LHCN-M2 (cell line): ENCODE measurements at places on chromosomes 4 and X. TPM values are rescaled to one million over a fixed set of nuclear protein-coding genes. Genes with fewer than 3 reads are reported as not detected.

Gene PHOX2B
- total RNA-seq, result not detected in 2 replicates

Gene DHRSX
- 25.3 and 29.2 TPM in 2 replicates for total RNA-seq

Gene CDX4
- total RNA-seq, result not detected in 2 replicates

Gene TAF7L
- 0.13 TPM in 1 of 2 replicates, not detected in the other for total RNA-seq

Gene TRIML2
- total RNA-seq, result not detected in 2 replicates

Gene LIMCH1
- 5.1 and 6.9 TPM in 2 replicates for total RNA-seq

DNA sequence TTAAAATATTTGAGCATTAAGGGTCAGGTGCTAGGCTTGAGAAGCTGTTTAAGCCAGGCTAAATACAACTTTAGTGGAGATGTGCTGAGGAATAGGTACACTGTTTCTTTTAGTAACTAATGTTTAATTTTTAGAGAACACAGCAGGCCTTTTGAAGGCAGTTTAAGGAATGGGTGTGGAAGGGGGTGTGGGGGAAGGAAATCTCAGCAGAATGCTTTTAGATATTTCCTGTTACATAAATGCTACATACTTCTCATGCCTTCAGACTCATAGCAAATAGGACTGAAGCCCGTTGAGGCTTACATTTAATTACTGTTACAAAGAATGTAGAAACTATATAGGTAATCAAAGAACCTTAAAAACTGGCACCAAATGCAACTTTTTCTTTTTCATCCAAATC lies 66.3 kb downstream of the WWC2 start:
- DNase-seq, result no peak

DNA sequence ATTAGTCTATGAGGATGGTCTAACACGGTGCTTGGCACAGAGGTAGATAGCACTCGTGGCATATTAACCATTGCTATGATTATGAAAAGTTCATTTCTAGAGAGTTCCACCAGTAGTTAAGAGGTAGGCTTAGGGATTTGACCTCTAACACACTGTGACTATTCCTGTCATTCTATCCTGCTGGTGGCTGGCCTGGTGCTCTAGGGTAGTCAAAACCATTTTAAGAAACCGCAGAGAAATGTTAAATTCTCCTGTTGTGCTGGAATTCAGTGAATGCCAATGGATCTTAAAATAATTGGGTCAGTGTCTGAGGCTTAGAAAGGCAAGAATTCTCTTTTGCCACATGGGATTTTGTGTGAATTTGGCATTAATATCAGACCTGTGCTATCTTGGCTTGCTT lies 53.9 kb downstream of the VGLL1 start:
- no peak for DNase-seq

DNA sequence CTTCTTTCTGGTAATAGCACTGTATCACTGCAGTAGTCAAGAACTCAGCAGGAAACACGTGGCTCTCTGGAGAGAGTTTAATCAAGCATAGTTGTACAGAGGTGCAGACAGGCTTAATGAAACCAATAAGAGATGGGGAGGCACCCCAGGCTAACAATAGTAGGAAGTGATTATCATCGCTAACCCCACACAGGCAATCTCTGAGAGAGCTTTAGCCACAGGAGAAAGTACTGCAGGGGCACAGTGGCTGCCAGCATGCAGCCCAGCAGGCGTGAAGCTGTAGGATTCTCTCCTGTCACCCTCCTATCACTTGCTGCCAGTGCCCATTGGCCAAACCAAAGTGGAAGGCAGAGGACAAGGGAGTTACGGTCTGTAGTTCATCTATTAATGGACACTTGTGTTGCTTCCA lies 450.0 kb upstream of the RASGEF1B start:
- DNase-seq, result no peak

GRCh38 chrX:129754056-129755024 lies 15.6 kb downstream of the XPNPEP2 start:
- no peak for DNase-seq

DNA sequence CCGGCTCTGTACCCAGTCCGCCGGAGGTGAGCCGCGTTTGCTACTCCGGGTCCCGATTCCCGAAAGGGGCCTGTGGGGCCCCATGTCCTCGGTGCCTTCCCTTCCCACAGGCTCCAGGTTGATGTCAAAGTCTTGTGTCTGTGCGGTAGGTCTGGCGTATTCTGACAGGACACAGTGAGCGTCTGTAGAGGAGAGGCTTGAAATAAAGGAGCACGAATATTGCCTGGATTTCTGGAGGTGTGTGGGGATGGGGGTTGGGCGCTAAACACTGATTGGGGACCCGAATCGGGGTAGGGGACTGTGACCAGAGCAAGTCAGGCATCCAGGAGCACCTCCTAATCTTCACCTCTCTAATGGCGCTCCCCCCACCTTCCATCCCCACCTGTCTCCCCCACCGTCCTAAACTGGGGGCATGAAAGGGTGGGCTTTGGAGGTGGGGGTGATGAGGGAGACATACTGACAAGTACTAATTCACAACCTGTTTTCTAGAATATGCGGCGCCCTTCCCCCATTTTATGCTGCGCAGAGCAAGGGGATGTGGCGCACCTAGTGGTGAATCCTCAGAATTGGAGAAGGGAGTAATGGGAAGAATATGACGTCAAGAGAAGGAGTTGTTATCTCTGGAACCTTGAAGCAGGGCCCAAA lies 855 bp downstream of the GPRASP2 start:
- peak; percentile 43 for DNase-seq

DNA sequence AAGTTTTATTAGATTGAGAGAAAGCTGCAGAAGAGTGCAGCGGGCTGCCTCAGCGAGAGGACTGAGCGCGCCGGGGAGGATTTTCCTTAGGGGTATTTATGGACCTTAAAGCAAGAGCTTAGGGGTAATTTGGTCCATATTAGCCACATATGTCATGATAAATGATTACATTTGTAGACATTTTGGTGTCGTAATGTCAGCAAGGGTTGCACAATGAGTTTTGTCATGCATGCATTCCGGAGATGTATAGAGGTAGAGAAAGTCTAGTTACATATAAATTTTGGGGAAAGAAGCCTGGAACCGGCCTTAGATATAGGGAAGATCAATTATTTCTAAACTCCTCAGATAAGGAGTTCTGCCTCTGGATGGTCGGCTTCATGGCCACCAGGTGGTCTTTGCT lies 10.0 kb downstream of the MGST2 start:
- no peak for DNase-seq

GRCh38 chrX:22134681-22135080 lies 102.6 kb downstream of the PHEX start:
- peak; percentile 85 for DNase-seq

- DNase-seq, result no peak
Measured at GRCh38 chrX:22171287-22172060, 101.2 kb upstream of the CBLL2 start.

DNA sequence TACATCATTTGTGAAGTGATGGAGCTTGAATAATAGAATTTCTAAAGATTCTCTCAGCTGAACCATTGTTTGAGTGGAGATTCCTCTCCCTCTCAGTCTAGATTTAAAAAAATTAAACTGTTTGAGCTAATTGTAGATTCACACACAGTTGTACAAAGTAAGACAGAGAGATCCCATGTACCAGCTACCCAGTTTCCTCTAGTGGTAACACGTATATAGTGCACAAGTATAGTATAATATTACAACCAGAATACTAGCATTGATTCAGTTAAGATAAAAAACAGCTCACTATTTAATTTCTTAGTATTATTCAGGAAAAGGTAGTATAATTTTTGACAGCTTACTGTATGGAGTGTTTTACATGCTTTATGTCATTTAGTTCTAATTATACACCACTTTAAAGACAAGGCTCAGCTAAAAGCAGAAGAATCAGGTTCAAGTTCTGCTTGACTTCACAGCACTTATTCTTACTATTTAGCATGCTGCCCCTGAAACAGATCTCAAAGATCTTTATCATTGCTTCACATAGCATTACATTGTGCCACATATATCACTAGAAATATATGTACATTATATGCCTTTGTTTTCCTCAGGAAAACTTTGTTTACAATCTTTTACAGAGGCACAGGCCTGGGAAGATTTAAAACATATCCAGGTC lies 136.1 kb downstream of the SNCA start:
- DNase-seq, result no peak

- no peak for DNase-seq
Measured at GRCh38 chrX:71171110-71171801, 26.6 kb downstream of the NLGN3 start.

- no peak for DNase-seq
Measured at GRCh38 chrX:41802958-41803357, 79.0 kb downstream of the GPR82 start.

DNA sequence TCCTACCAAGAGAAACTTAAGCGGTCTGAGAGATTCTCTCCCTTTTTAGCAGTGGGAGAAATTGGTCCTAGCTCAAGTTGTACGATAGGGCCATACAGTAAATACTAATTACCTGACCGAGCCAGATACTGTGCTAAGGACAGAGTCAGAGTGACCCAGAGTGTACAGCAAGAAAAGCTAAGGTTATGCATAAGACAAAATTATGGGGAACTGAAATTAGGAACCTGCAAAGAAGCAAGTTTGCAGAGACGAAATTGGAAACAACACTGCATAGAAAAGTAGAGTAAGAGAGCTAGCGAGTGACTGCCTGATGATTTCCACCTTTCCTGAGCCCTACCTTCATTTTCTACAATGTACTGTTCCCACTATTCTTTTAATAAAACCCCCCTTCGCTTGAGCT lies 278.1 kb downstream of the NKX6-1 start:
- DNase-seq, result no peak

GRCh38 chr4:185683222-185683621 lies 128.8 kb downstream of the SORBS2 start:
- no peak for DNase-seq

DNA sequence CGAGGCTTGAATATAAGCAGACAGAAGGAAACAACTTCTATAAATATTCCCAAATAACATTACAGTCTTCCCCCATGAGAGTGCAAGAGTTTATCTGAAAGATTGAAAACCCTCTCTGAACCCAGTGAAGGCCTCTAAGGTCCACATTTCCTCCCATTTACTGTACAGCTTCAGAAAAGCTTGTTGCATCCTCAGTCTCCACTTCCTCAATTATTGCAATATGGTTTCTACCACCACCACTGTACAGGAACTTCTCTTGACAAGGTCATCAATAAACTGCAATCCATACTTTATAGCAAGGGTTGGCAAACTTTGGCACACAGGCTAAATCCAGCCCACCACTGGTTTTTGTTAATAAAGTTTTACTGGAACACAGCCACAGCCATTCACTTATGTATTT lies 239.0 kb downstream of the THOC2 start:
- DNase-seq, result no peak

- no peak for DNase-seq
Measured at GRCh38 chr4:7158991-7159390, 33.3 kb upstream of the SORCS2 start.

DNA sequence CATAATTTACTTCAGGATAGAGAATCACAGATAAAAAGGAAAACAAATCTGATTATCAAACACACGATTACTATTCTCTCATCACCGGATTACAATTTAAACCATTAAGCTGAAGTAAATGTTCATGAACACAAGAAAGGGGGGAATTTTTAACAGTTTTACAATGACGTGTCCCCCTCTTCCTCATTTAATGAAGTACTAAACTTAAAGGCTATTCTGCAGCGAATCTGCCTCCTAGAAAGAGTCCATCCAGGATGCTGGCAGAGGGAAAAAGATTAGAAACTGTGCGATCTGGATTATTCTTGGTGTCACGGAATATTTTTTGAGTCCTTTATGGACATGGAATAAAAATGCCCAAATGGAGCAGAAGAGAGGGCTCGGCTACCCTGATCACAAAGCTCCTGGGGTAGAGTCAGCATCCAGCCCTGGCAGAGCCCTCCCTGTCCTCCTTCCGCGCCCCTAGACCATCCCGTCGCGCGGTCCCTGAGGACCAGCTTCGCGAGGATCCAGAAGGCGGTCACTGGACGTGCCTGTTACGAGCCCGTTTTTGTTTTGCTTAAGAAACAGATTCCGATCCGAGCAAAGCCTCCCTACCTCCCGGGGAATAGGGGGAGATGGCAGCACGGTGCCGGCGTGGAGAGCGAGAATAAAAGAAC lies 1.2 kb downstream of the ELF2 start:
- no peak for DNase-seq

DNA sequence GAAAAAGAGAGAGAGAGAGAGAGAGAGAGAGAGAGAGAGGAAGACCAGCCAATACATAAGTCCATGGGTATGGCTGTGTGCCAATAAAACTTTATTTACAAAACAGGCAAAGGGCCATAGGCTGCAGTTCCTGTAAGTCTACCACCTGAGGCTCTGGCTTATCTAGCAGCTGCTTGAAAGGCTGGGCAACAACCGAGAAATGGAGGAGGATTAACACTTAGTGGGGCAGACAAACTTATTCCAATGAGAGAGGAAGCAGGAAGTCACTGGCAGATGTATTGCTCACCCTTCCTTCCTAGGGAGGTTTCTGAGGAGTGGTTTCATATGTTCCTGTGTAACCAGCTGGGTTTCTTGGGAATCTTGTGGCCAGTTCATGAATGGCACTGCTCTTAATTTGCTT lies 4.7 kb upstream of the GPR143 start:
- DNase-seq, result peak; percentile 5

GRCh38 chrX:77167993-77168392 lies 279.2 kb upstream of the FGF16 start:
- no peak for DNase-seq
